ENCODE measurements at places on chromosomes 5 and 9. TPM values are rescaled to one million over a fixed set of nuclear protein-coding genes. Genes with fewer than 3 reads are reported as not detected.

- no peaks in the 10 kb centered on the region for H3K36me3 ChIP-seq
- no peak overlapping the region for H3K4me3 ChIP-seq
- no peak overlapping the region for H3K27ac ChIP-seq
- no peaks in the 10 kb centered on the region for H3K27me3 ChIP-seq
These were observed 44.7 kb upstream of the PCSK5 start for GRCh38 chr9:75845806-75846205.

Gene FBP1
- 0.51 TPM for total RNA-seq

Gene AMACR
- 5.6 TPM for total RNA-seq

Gene TMEFF1
- total RNA-seq: 0.30 TPM

GRCh38 chr5:138626333-138626944 is 51.2 kb upstream of the HSPA9 start:
- no peaks in the 10 kb centered on the region for H3K4me1 ChIP-seq
- no peaks in the 10 kb centered on the region for H3K36me3 ChIP-seq
- H3K27ac ChIP-seq: no peak overlapping the region

Measured in psoas muscle (tissue), 8 donors.